ENCODE measurements at places on chromosomes 1 and 21. TPM values are rescaled to one million over a fixed set of nuclear protein-coding genes. Genes with fewer than 3 reads are reported as not detected.

CFHR4 gene
- total RNA-seq = 0.32 TPM

- H3K36me3 ChIP-seq = peaks cover 68% of the 10 kb centered on the region
- no peaks in the 10 kb centered on the region for H3K4me1 ChIP-seq
- DNase-seq = no peak
Observed at GRCh38 chr1:202579806-202580205, 130.4 kb downstream of the SYT2 start.

CYP2J2 gene
- not detected for total RNA-seq

DNA sequence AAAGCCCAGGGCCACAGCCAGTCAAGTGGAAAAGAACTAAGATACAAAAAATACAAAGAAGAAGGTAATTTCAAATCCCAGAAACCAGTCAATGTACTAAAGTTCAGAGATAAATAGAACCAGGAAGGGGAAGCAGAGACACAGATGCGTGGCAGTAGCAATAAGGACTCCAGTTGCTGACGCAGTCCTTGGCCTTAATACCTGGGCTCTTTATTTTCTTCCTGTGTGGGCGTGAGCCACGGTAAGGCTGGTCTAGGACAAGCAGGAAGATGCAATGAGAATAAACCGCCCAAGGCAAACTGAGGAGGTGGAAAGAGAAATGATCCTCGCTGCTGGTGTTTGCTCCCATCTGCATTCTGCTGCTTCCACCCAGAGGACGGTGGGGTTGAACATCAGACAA is 65.6 kb upstream of the PLXNA2 start:
- no peaks in the 10 kb centered on the region for H3K4me1 ChIP-seq
- no peak for DNase-seq
- peaks cover 4% of the 10 kb centered on the region for H3K27me3 ChIP-seq
- H3K27ac ChIP-seq = no peak overlapping the region
- no peaks in the 10 kb centered on the region for H3K36me3 ChIP-seq

DNA sequence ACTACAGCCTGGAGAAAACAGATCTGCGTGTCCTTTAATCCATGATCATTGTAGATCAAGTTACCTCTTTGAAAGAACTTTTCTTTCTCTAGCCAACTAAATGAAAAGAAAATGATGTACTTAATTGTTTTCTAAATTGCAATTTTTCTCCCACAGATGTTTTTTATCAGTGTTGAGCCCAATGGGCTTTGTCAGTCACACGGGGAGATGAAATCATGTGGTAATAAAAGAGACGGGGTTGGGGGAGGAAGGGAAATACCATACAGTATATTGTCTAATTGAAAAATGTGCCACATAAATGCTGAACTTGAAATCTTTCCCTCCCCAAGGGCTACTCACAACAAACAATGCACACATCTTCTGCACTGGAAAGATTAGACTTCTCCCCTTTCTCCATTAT is 58.4 kb downstream of the NTMT2 start:
- H3K36me3 ChIP-seq = no peaks in the 10 kb centered on the region
- no peak overlapping the region for H3K4me3 ChIP-seq
- DNase-seq = no peak
- H3K27me3 ChIP-seq = no peaks in the 10 kb centered on the region

- no peaks in the 10 kb centered on the region for H3K4me1 ChIP-seq
- H3K36me3 ChIP-seq = no peaks in the 10 kb centered on the region
- DNase-seq = no peak
- no peaks in the 10 kb centered on the region for H3K27me3 ChIP-seq
- H3K27ac ChIP-seq = no peak overlapping the region
Observed at GRCh38 chr1:197692965-197693364, 82.3 kb downstream of the DENND1B start.

FABP3 gene
- total RNA-seq = 25.0 TPM

GRCh38 chr1:65230731-65231481 is 78.4 kb upstream of the DNAJC6 start:
- H3K4me1 ChIP-seq = no peaks in the 10 kb centered on the region
- no peak for DNase-seq
- H3K4me3 ChIP-seq = no peak overlapping the region
- no peaks in the 10 kb centered on the region for H3K27me3 ChIP-seq
- H3K27ac ChIP-seq = no peak overlapping the region

DNA sequence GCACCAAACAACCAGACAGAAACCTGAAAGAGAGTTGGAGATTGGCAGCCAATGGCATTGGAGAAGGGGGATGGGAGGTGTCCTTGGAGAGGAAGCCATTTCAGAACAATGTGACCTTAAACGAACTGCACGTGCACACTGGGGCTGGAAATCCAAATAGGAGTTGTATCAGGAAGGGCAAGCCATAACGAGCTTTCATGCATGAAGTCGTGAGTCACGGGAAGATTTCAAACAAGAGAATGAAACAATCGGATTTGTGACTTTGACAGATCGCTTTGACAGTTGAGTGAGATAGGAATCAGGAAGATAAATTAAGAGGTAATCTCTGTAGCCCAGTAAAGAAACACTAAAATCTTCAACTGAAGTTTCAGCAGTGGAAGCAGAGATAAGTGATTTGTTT is 445.8 kb upstream of the ZP4 start:
- no peak overlapping the region for H3K27ac ChIP-seq
- no peak for DNase-seq
- H3K4me1 ChIP-seq = no peaks in the 10 kb centered on the region
- no peaks in the 10 kb centered on the region for H3K36me3 ChIP-seq
- no peaks in the 10 kb centered on the region for H3K27me3 ChIP-seq

DNA sequence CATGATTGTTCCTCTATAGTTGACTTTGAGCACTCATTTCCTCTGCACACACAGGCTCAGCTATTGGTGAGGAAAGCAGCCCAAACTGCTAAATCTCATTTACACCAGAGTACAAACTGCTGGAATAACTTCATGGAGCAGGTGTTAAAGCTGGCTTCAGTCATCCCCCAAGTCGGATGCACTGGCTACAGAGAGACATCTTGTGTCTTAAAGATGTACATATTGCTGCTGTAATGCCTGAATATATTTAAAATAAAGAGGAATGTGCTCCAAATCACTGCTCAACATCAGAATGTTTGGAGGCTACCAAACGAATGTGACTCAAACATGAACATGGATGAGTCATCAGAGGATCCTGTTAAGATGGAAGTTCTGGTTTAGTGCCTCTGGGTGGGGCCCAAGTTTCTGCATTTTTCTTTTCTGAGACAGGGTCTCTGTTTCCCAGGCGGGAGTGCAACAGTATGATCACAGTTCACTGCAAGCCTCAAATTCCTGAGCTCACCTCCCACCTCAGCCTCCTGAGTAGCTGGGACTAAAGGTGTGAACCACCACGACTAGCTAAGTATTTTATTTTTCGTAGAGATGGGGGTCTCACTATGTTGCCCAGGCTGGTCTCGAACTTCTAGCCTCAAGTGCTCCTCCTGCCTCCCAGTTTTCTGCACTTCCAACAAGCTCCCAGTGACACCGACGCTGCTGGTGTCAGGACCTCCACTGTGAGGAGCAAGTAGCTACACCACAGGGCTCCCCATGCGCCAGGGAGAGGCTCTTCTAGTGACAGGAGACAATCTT is 79.0 kb upstream of the KRTAP19-8 start:
- H3K4me1 ChIP-seq = no peaks in the 10 kb centered on the region
- H3K36me3 ChIP-seq = peaks cover 3% of the 10 kb centered on the region
- peak overlapping the region; percentile 16 for H3K27ac ChIP-seq
- H3K4me3 ChIP-seq = no peak overlapping the region

WDR64 gene
- 0.34 TPM for total RNA-seq

ICOSLG gene
- 8.5 TPM for total RNA-seq

DNA sequence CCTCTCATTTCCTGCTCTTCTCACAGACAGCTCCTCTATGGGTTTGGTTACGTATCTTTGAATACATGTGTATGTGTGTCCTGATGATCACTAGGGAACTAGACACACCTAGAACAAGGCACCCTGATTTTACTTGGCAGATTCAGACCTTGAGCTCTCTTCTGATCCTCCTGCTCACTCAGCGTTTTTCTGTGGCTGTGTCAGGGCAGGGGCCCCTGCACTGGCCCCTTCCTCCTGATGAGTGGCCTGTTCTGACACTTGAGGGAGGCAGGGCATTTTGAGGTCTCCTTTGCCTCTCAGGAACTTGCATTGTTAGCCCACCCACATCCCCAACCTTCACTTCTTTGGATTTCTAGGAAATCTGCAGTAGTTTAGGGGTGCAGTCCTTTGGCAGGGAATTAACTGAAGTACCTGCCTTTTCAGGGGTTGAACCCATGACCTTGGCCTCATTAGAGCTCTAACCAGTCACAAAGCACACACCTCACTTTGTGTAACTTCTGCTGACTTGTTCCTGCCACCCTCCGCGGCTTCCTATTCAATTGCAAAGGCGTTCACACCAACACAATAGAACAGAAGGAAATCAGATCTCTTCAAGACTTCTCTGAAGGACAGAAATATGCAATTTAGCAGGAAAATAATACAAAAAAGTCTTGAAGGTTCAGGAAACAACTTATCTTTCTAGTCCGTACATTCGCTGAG is 8.8 kb downstream of the SMYD2 start:
- no peaks in the 10 kb centered on the region for H3K36me3 ChIP-seq
- peak overlapping the region; percentile 57 for H3K27ac ChIP-seq
- no peak overlapping the region for H3K4me3 ChIP-seq

SPTA1 gene
- total RNA-seq = 32.6 TPM

GRCh38 chr1:160864173-160864572 is 1.5 kb upstream of the CD244 start:
- no peak for DNase-seq
- H3K27me3 ChIP-seq = no peaks in the 10 kb centered on the region
- no peak overlapping the region for H3K4me3 ChIP-seq
- H3K4me1 ChIP-seq = peaks cover 27% of the 10 kb centered on the region
- no peaks in the 10 kb centered on the region for H3K36me3 ChIP-seq
- no peak overlapping the region for H3K27ac ChIP-seq

DNA sequence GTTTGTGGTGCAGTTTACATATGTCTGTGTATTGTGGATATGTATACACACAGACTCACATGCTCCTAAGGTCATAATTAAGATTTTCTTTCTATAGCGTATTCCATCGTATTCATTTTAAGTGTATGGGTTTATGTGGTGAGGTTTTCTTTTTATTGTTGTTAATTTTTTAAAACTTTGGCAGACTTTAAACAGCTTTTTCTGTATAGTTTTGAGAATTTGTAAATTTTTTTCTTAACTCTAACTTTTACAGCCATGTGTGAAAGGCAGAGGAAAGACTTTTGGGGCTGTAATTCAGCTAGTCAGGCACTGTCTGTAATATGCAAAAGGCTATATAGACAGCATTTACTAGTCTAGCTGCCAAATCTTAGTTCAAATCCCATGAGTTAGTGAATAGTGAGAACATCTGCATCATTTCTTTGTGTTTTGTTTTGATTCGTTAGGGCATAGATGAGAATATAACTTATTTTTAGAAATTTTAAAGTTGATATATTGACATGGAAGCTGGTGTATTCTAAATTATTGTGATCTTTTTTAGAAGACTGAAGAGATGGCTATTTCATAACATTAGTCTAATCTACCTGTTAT is 2.3 kb downstream of the MAGI3 start:
- DNase-seq = no peak
- H3K27me3 ChIP-seq = no peaks in the 10 kb centered on the region
- peak overlapping the region; percentile 94 for H3K4me3 ChIP-seq
- H3K36me3 ChIP-seq = no peaks in the 10 kb centered on the region

SPATA45 gene
- total RNA-seq = not detected

- no peak within 1 kb of the TSS for H3K4me3 ChIP-seq
- no peaks in the 10 kb centered on the region for H3K4me1 ChIP-seq
- H3K36me3 ChIP-seq = no peaks in the 10 kb centered on the region
- no peak within 1 kb of the TSS for H3K27ac ChIP-seq
- DNase-seq = no peak
- no peaks in the 10 kb centered on the region for H3K27me3 ChIP-seq
Observed at GRCh38 chr1:173917149-173917548, at the start of gene SERPINC1. SERPINC1 (minus strand) TSS chr1:173917327; CDS start chr1:173917259, 68 bp downstream.

SYTL1 gene
- 60.2 TPM for total RNA-seq

ERG gene
- total RNA-seq = 55.1 TPM

CXADR gene
- total RNA-seq = 1.9 TPM

GRCh38 chr1:182091083-182091482 is 29.6 kb upstream of the ZNF648 start:
- H3K27me3 ChIP-seq = no peaks in the 10 kb centered on the region
- H3K4me1 ChIP-seq = peaks cover 8% of the 10 kb centered on the region
- H3K36me3 ChIP-seq = no peaks in the 10 kb centered on the region

DNA sequence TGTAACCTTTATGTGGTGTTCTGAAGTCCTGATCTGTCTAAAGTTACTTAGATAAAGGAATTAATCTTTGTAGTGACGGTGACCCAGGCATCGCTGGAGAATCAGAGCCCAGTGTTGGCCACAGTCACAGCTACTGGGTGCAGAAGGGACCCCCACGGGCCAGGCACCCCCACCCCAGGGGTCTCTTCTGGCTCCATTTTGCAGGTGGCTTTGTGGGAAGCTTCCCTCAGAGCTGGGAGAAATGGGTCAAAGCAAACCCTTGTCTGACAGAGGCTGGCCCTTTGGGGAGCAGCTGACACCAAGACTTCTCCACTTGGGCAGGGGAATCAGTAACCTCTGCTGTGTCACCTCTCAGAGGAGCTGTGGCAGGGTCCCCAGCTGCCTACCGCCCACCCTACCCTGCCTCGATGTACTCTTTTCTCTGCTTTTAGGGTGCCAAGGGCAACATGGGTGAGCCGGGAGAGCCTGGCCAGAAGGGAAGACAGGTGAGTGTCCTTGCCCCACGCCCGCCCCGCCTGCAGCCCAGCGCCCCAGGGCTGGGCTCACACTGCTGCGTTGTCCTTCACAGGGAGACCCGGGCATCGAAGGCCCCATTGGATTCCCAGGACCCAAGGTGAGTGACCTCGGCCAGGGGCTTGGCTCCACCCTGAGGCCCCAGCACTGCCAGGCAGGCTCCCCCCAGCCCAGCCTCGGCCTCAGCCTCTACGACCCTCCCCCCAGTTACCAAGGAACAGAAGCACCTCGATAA is 17.7 kb downstream of the COL6A2 start:
- no peak overlapping the region for H3K4me3 ChIP-seq
- H3K4me1 ChIP-seq = no peaks in the 10 kb centered on the region
- H3K36me3 ChIP-seq = no peaks in the 10 kb centered on the region
- no peaks in the 10 kb centered on the region for H3K27me3 ChIP-seq
- no peak overlapping the region for H3K27ac ChIP-seq

- H3K27me3 ChIP-seq = no peaks in the 10 kb centered on the region
- no peaks in the 10 kb centered on the region for H3K4me1 ChIP-seq
- no peaks in the 10 kb centered on the region for H3K36me3 ChIP-seq
- H3K4me3 ChIP-seq = no peak overlapping the region
- no peak for DNase-seq
Observed at GRCh38 chr1:59619557-59619956, 195.2 kb upstream of the HOOK1 start.

DNA sequence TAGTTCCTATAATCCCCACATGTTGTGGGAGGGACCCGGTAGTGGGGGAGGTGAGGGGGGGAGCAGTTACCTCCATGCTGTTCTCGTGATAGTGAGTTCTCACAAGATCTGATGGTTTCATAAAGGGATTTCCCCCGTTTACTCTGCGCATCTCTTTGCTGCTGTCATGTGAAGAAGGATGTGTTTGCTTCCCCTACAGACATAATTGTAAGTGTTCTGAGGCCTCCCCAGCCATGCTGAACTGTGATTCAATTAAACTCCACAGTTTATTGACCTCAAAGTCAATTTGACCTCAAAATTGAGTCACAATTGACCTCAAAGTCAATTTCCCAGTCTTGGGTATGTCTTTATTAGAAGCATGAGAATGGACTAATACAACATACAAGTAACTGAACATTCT is 19.7 kb downstream of the DPH5 start:
- H3K27me3 ChIP-seq = no peaks in the 10 kb centered on the region
- peaks cover 14% of the 10 kb centered on the region for H3K4me1 ChIP-seq
- no peak overlapping the region for H3K4me3 ChIP-seq
- H3K27ac ChIP-seq = no peak overlapping the region
- DNase-seq = no peak
- H3K36me3 ChIP-seq = no peaks in the 10 kb centered on the region

TRMT1L gene
- total RNA-seq = 21.2 TPM
